ENCODE measurements at places on chromosomes 13 and 19. TPM values are rescaled to one million over a fixed set of nuclear protein-coding genes. Genes with fewer than 3 reads are reported as not detected.

The EBI3 gene
- not detected for polyA plus RNA-seq

The PLPP2 gene
- not detected for polyA plus RNA-seq

The URAD gene
- polyA plus RNA-seq, result not detected

The DCUN1D2 gene
- 23.0 TPM for polyA plus RNA-seq

DNA sequence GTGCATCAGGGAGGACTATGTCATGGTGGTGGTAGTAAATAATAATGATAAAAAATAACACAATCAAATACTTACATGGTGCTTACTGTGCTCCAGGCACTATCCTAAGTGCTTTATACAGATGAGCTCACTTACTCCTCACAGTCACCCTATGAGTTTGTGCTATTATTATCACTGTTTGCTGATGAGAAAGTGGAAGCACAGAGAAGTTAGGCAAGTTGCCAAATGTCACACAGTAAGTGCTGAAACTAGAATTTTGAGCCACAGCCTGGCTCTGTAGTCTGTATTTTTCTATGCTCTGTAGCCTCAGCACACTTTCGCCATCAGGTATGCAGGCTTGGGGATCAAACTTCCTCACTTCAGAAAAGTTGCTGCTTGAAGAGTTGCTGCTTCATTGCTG is 46.6 kb downstream of the HTR2A start:
- H3K36me3 ChIP-seq, result no peaks in the 10 kb centered on the region
- H3K27ac ChIP-seq, result no peak overlapping the region
- H3K4me3 ChIP-seq, result no peak overlapping the region
- DNase-seq, result no peak
- H3K4me1 ChIP-seq, result no peaks in the 10 kb centered on the region

DNA sequence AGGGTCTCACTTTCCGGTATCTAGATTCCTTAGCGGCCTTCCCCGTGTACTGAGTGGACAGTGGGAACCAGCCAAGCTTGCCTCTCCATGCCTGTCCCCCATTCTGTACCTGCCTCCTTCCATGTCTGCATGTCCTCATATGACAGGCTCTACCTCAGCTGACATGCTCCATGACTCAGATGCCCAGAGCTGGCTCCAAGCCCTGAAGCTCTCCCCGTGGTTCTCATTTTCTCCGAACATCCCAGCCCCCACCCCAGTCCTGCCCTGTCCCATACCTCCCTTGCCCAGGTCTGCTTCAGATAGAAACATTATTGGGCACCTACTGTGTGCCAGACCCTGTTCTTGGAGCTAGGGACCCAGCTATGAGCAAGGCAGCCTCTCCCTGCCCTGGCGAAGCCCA is 17.1 kb upstream of the SHFL start:
- no peak overlapping the region for H3K27ac ChIP-seq
- no peak for DNase-seq
- H3K27me3 ChIP-seq, result peaks cover 6% of the 10 kb centered on the region
- H3K36me3 ChIP-seq, result no peaks in the 10 kb centered on the region
- no peak overlapping the region for H3K4me3 ChIP-seq

DNA sequence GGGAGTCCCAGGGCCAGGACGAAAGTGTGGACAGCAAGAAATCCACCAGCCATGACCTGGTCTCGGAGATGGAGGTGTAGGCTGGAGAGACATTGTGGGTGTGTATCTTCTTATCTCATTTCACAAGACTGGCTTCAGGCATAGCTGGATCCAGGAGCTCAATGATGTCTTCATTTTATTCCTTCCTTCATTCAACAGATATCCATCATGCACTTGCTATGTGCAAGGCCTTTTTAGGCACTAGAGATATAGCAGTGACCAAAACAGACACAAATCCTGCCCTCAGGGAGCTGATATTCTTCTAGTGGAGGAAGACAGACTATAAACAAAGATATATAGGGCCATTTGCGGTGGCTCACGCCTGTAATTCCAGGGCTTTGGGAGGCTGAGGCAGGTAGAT is 7.4 kb upstream of the DHX34 start:
- peaks cover 4% of the 10 kb centered on the region for H3K27me3 ChIP-seq
- no peak overlapping the region for H3K4me3 ChIP-seq

GRCh38 chr13:31208559-31209122 is 8.9 kb downstream of the B3GLCT start:
- H3K36me3 ChIP-seq, result no peaks in the 10 kb centered on the region
- H3K4me3 ChIP-seq, result no peak overlapping the region
- H3K27ac ChIP-seq, result no peak overlapping the region
- no peak for DNase-seq

- no peaks in the 10 kb centered on the region for H3K36me3 ChIP-seq
- no peak overlapping the region for H3K27ac ChIP-seq
- H3K4me1 ChIP-seq, result peaks cover 11% of the 10 kb centered on the region
- H3K27me3 ChIP-seq, result peaks cover 6% of the 10 kb centered on the region
Measured at GRCh38 chr13:74554569-74555275, 420.5 kb upstream of the KLF12 start.

DNA sequence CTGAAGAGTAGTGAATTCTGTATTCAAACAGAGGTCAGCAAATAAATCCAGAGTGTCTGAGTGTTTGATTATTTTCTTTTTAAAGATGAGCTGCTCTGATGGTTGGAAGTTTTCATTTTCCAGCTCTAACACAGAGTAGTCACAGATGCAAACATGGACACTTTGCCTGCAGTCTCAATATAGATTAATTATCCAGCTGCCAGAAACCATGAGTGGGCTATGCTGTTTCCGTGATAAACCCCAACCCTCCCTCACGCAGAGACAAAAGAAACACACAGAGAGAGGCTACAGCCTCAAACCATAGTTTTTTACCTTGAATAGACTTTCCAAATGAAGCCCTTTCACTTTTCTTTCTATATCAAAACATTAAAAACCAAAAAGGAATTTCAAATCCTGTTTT is 884.7 kb downstream of the DIAPH3 start:
- DNase-seq, result no peak
- no peak overlapping the region for H3K4me3 ChIP-seq
- H3K36me3 ChIP-seq, result no peaks in the 10 kb centered on the region
- H3K27me3 ChIP-seq, result no peaks in the 10 kb centered on the region

DNA sequence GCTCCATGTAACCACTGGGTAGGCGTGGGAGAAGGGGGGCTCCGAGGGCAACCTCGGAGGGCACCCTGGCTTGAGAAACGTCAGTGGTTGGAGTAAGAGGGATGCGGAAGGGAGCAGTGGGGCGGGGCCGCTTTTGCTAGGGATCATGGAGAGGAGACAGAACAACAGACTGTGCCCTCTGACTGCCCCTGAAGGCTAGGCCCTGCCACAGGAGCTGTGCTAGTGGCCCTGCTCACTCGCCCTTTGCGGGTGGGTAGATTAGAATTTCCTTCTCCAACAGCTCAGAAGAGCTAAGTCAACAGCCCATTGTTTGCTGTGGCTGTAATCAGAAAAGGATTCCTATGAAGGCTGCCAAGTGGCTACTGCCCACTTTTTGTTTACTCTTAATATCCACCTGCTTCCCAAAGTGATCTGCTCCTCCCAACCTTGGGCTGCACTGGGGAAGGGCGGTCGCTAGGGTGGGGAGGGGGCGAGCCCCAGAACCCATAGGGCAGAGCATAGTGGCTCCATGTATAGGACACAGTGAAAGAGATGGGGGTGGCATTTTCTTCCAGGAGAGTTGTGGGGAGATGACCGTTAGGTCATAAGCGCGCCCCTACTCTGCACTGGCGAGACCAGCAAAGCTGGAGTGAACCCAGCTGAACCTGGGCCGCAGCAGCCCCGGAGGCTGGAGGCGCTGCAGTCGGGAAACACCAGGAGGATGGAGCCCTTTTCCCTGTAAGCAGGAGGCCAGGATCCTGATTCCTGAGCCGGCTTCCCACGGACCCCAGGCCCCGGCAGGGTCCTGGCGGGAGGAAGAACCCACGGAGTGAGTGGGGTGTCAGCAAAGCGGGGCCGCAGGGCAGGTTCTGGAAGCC is 1.9 kb upstream of the C1QTNF9 start:
- no peak overlapping the region for H3K27ac ChIP-seq
- H3K36me3 ChIP-seq, result peaks cover 8% of the 10 kb centered on the region
- no peak for DNase-seq

DNA sequence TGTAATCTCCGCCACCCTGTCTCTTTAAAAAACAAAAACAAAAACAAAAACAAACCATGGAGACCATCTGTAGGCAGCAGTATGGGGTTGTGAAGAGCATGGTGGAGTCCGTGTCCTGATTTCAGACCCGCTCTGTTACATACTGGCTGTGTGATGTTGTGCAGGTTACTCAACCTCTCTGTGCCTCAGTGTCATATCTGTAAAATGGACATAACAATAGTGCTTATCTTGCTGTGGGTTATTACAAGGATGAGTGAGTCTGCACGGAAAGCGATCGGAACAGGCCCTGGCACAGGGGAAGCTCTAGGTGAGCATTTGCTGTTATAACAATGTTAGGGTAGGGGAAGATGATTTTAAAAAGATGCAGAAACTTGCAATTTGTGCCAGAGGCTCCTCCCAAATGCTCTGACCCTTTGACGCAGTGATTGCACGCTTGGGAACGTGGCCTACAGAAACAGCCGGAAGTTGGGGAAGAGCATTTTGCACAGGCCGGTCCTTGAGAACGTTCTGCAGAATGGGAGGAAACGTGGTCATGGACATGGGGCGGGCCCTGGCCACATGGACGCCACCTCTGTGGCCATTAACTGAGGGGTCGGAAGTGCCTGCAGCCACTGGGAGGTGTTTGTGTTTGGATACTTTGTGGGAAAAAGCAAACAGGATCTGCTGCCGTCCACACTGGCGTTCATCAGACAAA is 15.7 kb upstream of the SELENOW start:
- H3K36me3 ChIP-seq, result peaks cover 16% of the 10 kb centered on the region
- H3K27me3 ChIP-seq, result peaks cover 4% of the 10 kb centered on the region
- no peak overlapping the region for H3K4me3 ChIP-seq
- DNase-seq, result no peak
- H3K4me1 ChIP-seq, result peaks cover 2% of the 10 kb centered on the region
- H3K27ac ChIP-seq, result no peak overlapping the region
